ENCODE measurements at places on chromosomes 3 and 15. TPM values are rescaled to one million over a fixed set of nuclear protein-coding genes. Genes with fewer than 3 reads are reported as not detected.

Gene PARP14
- 46.8 TPM for total RNA-seq

Gene HTR3E
- not detected for total RNA-seq

Gene EPM2AIP1
- 32.9 TPM for total RNA-seq

Gene METTL6
- 8.6 TPM for total RNA-seq

Gene DUOXA1
- total RNA-seq: 0.57 TPM

Gene CCRL2
- 2.4 TPM for total RNA-seq

Gene RASA2
- total RNA-seq: 57.9 TPM

Gene IL20RB
- total RNA-seq: 4.2 TPM

Gene HRH1
- total RNA-seq: not detected

Gene ZNF80
- total RNA-seq: 0.97 TPM

Gene ARRDC4
- total RNA-seq: 1.4 TPM

Gene TKT
- total RNA-seq: 109 TPM

Gene FILIP1L
- 0.82 TPM for total RNA-seq

DNA sequence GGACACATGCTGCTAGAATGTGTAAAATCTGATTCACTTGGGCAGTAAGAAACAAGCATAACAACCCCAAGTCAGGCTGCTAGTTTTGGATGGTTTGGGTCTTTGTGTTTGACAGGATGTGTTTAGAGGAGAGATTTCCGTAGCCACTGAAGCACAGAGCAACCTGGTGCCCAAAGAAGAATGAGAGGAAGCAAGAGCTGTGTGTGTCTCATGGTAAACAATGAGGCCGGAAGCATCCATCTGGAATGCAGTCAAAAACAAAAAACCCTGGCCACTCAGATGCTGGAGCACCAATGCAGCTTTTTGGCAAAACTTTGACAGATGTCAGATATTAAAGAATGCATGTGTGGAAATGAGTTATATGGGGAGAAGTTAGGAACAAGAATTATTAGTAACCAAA, 39.4 kb upstream of the SNRK start:
- DNase-seq: no peak
- no peak overlapping the region for H3K4me3 ChIP-seq
- peaks cover 29% of the 10 kb centered on the region for H3K4me1 ChIP-seq

- H3K36me3 ChIP-seq: no peaks in the 10 kb centered on the region
- peaks cover 6% of the 10 kb centered on the region for H3K4me1 ChIP-seq
- H3K4me3 ChIP-seq: peak overlapping the region; percentile 60
- peaks cover 6% of the 10 kb centered on the region for H3K27me3 ChIP-seq
Measured at GRCh38 chr3:12187448-12188327, 29.0 kb upstream of the TIMP4 start.

DNA sequence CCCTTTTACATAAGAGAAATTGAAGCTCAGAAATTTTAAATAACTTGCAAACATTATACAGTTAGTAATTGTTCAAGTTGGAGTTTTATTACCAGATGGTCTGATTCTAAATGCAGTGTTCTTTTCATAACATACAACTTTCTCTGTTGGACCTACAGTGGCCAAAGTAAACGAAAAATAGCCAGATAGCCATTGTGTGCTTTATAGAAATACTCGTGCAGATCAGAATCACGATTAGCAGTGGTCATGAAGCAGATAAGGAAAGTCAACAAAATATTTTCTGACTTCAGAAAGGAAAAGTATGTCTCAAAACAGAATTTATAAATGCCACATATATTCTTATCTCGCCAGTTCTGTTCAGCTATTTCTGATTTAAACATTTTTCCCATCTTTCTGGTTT, 436.9 kb downstream of the CNTN6 start:
- H3K4me3 ChIP-seq: no peak overlapping the region
- no peaks in the 10 kb centered on the region for H3K4me1 ChIP-seq
- no peak overlapping the region for H3K27ac ChIP-seq
- no peak for DNase-seq

GRCh38 chr3:15601046-15601398, 347 bp downstream of the HACL1 start:
- H3K4me1 ChIP-seq: peaks cover 34% of the 10 kb centered on the region
- peak overlapping the region; percentile 100 for H3K4me3 ChIP-seq
- H3K27ac ChIP-seq: peak overlapping the region; percentile 99

DNA sequence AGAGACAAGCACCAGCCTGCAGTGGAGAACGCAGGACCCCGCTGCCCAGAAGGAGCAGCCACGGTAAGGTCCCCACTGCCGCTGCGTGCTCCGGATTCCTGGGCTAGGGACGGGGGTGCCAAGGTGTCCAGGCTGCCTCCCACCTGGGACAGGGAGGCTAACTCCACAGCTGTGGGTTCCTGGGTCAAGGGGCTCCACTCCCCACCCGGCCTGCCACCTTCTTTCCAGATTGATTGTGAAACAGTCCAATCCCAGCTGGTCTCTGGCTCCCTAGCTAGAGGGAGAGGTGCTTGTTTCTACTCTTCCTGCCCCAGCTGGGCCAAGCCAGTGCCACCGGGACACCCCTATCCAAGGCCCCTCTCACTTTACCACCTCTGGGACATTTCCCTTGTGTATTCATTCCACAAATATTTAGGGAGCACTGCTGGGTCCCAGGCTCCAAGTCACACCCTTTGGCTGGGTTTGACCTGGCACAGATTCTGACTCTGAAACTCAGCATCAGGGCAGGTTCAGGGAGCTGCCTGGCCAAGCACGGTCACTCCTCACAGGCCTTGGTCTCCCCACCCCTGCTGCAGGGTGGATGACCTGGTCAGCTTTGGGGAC, 1.9 kb downstream of the PAK6 start:
- H3K4me3 ChIP-seq: no peak overlapping the region
- peaks cover 31% of the 10 kb centered on the region for H3K27me3 ChIP-seq
- H3K36me3 ChIP-seq: peaks cover 6% of the 10 kb centered on the region
- no peak for DNase-seq
- peaks cover 9% of the 10 kb centered on the region for H3K4me1 ChIP-seq

- H3K4me3 ChIP-seq: no peak overlapping the region
- H3K27me3 ChIP-seq: peaks cover 15% of the 10 kb centered on the region
- no peaks in the 10 kb centered on the region for H3K36me3 ChIP-seq
- H3K27ac ChIP-seq: no peak overlapping the region
Measured at GRCh38 chr3:8455526-8456411, 45.9 kb upstream of the LMCD1 start.

GRCh38 chr3:38099518-38099917, 37.4 kb downstream of the ACAA1 start:
- no peak overlapping the region for H3K4me3 ChIP-seq
- no peaks in the 10 kb centered on the region for H3K27me3 ChIP-seq
- no peak overlapping the region for H3K27ac ChIP-seq
- H3K4me1 ChIP-seq: peaks cover 2% of the 10 kb centered on the region

DNA sequence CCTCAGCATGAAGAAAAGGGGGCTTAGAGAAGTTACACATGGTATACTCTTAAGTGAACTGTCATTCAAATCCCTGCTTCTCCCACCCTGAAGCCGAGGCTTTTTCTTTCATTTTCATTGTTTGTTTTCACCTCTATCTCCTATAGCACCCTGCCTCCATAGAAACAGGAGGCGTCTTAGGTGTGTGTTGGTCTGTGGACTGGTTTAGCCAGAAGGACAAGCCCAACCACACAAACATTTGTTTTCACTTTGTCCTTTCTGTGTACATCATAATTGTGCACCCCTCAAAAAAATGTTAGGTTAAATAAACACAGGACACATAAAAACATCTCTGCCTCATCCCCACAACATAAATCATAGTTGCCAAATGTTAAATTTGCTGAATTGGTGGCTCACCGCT, 73.3 kb upstream of the UBE2E2 start:
- H3K36me3 ChIP-seq: no peaks in the 10 kb centered on the region
- no peak for DNase-seq
- no peak overlapping the region for H3K27ac ChIP-seq
- no peaks in the 10 kb centered on the region for H3K4me1 ChIP-seq
- no peak overlapping the region for H3K4me3 ChIP-seq

- no peak for DNase-seq
- no peak overlapping the region for H3K27ac ChIP-seq
- peaks cover 5% of the 10 kb centered on the region for H3K4me1 ChIP-seq
- H3K4me3 ChIP-seq: no peak overlapping the region
Measured at GRCh38 chr15:82301296-82302016, 38.8 kb downstream of the SAXO2 start.

- peaks cover 5% of the 10 kb centered on the region for H3K27me3 ChIP-seq
- no peak for DNase-seq
- no peaks in the 10 kb centered on the region for H3K36me3 ChIP-seq
- H3K4me3 ChIP-seq: no peak overlapping the region
- peaks cover 9% of the 10 kb centered on the region for H3K4me1 ChIP-seq
Measured at GRCh38 chr3:49668861-49669260, 5.3 kb upstream of the APEH start.

DNA sequence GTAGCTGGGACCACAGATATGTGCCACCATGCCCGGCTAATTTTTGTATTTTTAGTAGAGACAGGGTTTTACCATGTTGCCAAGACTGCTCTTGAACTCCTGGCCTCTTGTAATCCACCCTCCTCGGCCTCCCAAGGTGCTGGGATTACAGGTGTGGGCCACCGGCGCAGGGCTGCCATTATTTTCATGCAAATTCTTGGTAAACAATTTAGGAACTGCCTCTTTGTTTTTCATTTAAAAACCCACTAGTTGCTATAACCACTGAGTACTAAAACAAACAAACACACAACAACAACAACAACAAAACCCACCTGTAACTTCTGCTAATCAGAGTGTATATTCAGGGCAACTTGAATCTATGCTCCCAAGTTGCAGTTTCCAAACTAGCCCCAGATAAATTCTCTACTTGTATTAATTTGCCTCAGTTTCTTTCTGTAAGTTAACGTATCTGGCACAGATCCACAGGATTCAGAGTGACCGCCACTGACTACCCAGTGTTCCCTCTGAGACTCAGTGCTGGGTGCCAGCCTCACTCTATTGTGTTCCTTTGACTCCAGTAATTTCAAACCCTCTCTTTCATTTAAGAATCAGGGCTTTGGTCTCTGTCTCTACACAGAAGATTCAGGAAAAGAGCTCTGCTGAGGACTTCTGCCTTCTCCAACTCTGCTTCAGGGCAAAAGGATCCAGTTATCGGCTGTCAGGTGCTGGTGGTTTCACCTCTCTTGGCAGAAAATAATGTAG, 18.6 kb upstream of the ZNF710 start:
- no peak overlapping the region for H3K27ac ChIP-seq
- no peaks in the 10 kb centered on the region for H3K27me3 ChIP-seq
- no peak for DNase-seq
- no peak overlapping the region for H3K4me3 ChIP-seq

DNA sequence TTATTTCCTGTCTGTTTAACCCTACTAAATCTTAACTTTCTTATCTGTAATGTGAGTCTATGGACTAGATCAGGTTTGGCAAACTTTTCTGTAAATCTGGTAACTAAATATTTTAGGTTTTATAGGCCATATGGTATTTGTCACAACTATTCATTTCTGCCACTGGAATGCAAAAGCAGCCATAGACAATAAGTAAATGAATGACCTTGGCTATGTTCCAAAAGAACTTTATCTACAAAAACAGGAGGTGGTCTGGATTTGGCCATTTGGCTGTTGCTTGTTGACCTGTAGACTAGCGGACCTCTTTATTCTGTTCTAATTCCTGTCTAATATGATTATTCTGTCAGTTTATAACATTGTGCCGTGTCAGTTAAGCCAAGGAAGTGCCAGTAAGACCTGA, 314.2 kb downstream of the LPP start:
- H3K36me3 ChIP-seq: peaks cover 4% of the 10 kb centered on the region
- peaks cover 4% of the 10 kb centered on the region for H3K4me1 ChIP-seq
- no peak overlapping the region for H3K27ac ChIP-seq
- no peaks in the 10 kb centered on the region for H3K27me3 ChIP-seq
- H3K4me3 ChIP-seq: no peak overlapping the region
- no peak for DNase-seq

- H3K27me3 ChIP-seq: peaks cover 5% of the 10 kb centered on the region
- H3K4me1 ChIP-seq: no peaks in the 10 kb centered on the region
- H3K4me3 ChIP-seq: no peak overlapping the region
- no peak for DNase-seq
Measured at GRCh38 chr15:98124581-98124980, 164.1 kb downstream of the ARRDC4 start.

DNA sequence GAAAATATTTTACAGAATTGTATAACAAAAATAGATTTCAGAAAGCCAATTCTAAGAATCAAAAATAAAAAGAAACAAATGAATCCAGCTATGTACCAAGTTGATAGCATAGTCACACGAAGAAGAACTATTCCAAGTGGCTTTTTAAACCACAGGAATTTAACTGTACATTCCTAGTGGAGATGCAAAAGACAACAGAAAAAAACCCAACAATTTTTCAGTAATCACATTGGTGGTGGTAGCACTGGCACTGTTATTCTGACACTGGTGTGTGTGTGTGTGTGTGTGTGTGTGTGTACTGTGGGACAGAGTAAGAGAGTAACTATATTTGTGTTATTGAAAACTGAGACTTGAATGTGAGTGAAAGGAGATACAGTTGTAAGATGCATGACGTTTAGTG, 9.1 kb downstream of the BFSP2 start:
- peaks cover 30% of the 10 kb centered on the region for H3K27me3 ChIP-seq
- no peak overlapping the region for H3K27ac ChIP-seq
- H3K4me1 ChIP-seq: peaks cover 7% of the 10 kb centered on the region
- no peak for DNase-seq
- H3K4me3 ChIP-seq: no peak overlapping the region

- H3K4me1 ChIP-seq: no peaks in the 10 kb centered on the region
- no peak for DNase-seq
- no peaks in the 10 kb centered on the region for H3K27me3 ChIP-seq
- no peak overlapping the region for H3K27ac ChIP-seq
- H3K36me3 ChIP-seq: no peaks in the 10 kb centered on the region
Measured at GRCh38 chr3:54999159-54999558, 71.3 kb upstream of the LRTM1 start.

DNA sequence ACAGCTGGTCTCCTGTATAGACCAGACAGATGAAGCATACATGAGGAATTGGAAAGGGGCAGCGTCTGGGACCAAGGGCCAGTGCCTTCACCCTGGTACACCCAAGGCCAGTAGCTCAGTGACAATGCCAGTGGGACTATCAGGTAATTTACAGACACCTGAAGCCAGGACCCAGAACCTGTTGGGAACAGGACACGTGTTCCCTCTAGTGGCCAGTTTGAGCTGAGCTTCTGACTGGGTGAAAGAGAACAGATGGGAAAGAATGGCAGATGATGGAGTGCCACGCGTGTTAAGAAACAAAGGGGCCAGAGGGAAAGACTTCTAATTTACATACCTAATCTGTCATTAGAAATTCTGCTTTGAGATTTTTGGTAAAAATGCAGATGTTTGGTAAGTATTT, 5.1 kb upstream of the SLC25A38 start:
- no peak overlapping the region for H3K4me3 ChIP-seq
- H3K36me3 ChIP-seq: peaks cover 1% of the 10 kb centered on the region
- peak; percentile 19 for DNase-seq

GRCh38 chr15:64686130-64686735, 89.2 kb downstream of the RBPMS2 start:
- H3K36me3 ChIP-seq: peaks cover 3% of the 10 kb centered on the region
- no peaks in the 10 kb centered on the region for H3K27me3 ChIP-seq
- no peaks in the 10 kb centered on the region for H3K4me1 ChIP-seq

- H3K27ac ChIP-seq: peak overlapping the region; percentile 91
- no peaks in the 10 kb centered on the region for H3K27me3 ChIP-seq
- H3K36me3 ChIP-seq: peaks cover 13% of the 10 kb centered on the region
- peaks cover 4% of the 10 kb centered on the region for H3K4me1 ChIP-seq
- no peak for DNase-seq
- H3K4me3 ChIP-seq: peak overlapping the region; percentile 63
Measured at GRCh38 chr3:33391255-33391995, 48.8 kb downstream of the UBP1 start.

- H3K36me3 ChIP-seq: no peaks in the 10 kb centered on the region
- no peak for DNase-seq
- H3K4me1 ChIP-seq: peaks cover 4% of the 10 kb centered on the region
- H3K27ac ChIP-seq: no peak overlapping the region
- H3K4me3 ChIP-seq: no peak overlapping the region
Measured at GRCh38 chr15:48413304-48413703, 82.1 kb downstream of the DUT start.
